Smooth muscle cell of the pulmonary artery (primary cell): ENCODE measurements at places on chromosomes 13 and 19. TPM values are rescaled to one million over a fixed set of nuclear protein-coding genes. Genes with fewer than 3 reads are reported as not detected.

ZNF57 gene
- 2.9 and 3.3 TPM in 2 replicates for total RNA-seq

JAK3 gene
- total RNA-seq = 7.1 and 8.9 TPM in 2 replicates

CCL25 gene
- total RNA-seq = not detected in 2 replicates

ZNF793 gene
- total RNA-seq = 1.2 and 2.9 TPM in 2 replicates

IGSF23 gene
- not detected in 2 replicates for total RNA-seq

CASP14 gene
- total RNA-seq = not detected in 2 replicates

HCN2 gene
- 2.4 and 4.6 TPM in 2 replicates for total RNA-seq

GSX1 gene
- total RNA-seq = not detected in 2 replicates
